ENCODE measurements at places on chromosomes 5 and 9.

- no peak for DNase-seq
Measured at GRCh38 chr5:93062548-93062947, 518.5 kb downstream of the NR2F1-AS1 start.

- DNase-seq, result no peak
Measured at GRCh38 chr9:109167716-109168115, 667 bp upstream of the FRRS1L start.

GRCh38 chr5:173205916-173206315 lies 29.1 kb downstream of the NKX2-5 start:
- no peak for DNase-seq

DNA sequence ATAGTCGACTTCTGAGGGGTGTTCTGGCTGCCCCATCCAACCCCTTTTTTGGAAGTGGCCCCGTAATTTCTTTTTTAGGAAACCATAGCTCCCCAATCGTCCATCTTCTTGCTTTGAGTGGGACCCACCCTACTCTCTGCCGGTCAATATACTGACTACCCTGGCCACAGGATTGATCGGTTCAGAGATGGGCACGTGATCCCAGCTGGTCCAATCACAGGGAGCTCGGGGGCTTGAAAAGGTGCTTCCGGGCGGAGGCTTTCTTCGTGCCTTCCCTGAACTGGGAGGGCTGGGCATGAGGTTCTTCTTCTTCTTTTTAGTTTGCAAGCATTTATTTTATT lies 78.7 kb upstream of the SH3PXD2B start:
- no peak for DNase-seq

DNA sequence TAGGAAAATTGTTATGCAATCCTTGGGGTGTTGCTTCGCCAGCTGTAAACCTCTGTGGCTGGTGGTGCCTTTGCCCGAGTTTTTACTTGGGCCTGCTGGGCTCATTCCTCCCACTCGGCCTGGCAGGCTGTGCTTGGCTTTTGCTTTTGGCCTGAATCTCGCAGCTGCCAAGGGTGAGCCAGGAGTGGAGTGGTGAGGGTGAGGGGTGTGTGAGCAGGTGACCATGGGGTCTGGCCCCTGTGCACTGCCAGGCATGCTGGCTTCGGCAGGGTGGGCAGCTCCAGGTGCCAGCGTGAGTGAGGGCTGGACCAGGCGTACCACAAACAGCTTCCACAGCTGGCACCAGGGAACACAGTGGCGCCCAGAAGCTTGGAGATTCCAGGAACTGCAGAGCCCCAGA lies 12.6 kb upstream of the DHFR start:
- no peak for DNase-seq

GRCh38 chr5:170523830-170524229 lies 20.0 kb downstream of the KCNIP1 start:
- DNase-seq, result no peak

- no peak for DNase-seq
Measured at GRCh38 chr9:133996531-133997520, 4.7 kb upstream of the VAV2 start.

DNA sequence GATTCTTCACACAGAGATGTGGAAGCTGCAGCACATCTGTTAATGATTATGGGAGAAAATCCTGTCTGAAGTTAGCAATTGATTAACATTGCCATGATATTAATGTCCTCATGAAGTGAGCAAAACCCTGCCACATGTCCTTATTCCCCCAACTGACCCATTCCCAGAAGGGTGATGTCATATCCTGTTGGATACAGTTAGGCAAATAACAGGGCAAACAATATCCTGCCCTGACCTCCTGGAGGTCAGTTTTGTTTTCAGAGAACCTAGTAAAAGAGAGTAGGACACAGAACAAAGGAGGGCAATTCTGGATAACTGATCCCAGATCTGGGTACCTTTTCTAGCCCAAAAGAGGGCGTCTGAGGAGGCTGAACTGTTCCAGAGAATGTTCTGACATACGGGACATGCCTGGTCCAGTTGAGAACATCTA lies 11.0 kb downstream of the ABLIM3 start:
- DNase-seq, result no peak

DNA sequence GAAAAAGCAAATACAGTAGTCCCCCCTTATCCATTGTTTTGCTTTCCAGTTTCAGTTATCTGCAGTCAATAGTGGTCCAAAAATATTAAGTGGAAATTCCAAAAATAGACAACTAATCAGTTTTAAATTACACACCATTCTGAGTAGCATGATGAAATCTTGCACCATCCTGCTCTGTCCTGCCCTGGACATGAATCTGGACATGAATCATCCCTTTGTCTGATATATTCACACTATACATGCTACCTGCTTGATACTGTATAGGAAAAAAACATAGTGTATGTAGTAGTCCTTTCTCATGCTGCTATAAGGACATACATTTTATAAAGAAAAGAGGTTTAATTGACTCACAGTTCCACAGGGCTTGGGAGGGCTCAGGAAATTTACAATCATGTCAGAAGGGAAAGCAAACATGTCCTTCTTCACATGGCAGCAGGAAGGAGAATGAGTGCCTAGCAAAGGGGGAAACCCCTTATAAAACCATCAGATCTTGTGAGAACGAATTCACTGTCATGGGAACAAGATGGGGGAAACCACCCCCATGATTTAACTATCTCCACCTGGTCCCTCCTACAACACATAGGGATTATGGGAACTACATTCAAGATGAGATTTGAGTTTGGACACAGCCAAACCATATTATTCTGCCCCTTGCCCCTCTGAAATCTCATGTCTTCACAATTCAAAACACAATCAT lies 153.9 kb downstream of the ARRDC3 start:
- no peak for DNase-seq

DNA sequence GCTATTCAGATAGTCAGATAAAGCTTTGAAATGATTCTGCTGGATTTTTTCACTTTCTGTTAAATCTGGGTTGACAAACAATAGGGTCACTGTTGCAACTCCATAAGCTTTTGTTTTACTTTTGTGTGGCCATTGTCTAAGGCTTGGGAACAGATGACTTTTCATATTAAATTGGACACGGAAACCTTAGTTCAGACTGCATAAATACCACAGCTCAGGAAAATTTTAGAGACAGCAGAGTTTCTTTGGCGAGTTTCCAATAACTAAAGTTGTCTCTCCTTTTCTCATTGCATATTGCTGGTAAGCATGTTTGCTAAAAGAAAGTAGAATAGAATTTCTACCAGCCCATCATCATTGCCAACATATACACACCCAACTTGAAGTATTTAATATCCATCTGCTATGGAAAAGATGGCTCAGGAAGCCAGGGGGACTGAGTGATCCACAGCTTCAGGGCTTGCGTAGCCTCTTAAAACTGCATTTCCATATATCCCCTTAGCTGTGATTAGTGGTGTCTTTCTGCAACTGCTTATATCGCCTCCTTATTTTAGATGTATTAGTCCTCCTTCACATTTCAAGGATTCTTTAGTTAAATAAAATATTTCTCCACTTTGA lies 168.2 kb downstream of the ARHGAP26 start:
- no peak for DNase-seq

- DNase-seq, result no peak
Measured at GRCh38 chr9:128712451-128713410, 10.4 kb downstream of the PKN3 start.

GRCh38 chr9:751137-752051 lies 90.1 kb upstream of the DMRT1 start:
- no peak for DNase-seq

DNA sequence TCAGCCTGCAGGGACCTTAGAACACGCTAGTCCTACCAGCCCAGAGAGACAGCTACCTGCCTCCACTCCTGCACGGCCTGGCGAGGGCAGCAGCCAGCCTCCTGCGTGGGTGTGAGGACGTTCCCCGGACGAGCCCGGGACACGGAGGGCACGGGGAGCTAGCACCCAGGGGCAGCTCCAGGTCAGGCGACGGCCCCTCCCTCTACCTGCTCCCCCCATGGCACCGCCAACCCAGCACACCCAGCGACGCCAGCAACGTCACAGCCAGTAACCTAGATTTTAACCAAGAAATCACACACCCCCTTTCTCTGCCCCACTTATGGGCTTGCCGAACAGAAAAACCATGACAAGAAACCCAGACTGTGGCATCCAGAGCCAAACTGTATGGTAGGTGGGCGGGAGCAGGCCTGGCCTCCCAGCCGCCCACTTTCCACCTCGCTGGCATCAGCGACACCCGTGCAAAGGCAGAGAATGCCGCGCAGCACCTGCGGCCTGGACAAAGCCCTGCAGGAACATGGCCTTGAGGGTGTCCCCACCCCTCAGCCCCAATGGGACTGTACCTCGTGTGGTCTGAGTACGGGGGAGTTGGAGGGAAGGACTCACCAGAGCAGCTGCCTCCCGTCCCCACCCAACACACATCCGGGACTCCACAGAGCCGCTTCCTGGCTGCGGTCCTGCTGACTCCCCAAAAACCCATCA lies 47.9 kb downstream of the NACC2 start:
- DNase-seq, result no peak

GRCh38 chr5:79806741-79807140 lies 117.1 kb downstream of the CMYA5 start:
- no peak for DNase-seq

DNA sequence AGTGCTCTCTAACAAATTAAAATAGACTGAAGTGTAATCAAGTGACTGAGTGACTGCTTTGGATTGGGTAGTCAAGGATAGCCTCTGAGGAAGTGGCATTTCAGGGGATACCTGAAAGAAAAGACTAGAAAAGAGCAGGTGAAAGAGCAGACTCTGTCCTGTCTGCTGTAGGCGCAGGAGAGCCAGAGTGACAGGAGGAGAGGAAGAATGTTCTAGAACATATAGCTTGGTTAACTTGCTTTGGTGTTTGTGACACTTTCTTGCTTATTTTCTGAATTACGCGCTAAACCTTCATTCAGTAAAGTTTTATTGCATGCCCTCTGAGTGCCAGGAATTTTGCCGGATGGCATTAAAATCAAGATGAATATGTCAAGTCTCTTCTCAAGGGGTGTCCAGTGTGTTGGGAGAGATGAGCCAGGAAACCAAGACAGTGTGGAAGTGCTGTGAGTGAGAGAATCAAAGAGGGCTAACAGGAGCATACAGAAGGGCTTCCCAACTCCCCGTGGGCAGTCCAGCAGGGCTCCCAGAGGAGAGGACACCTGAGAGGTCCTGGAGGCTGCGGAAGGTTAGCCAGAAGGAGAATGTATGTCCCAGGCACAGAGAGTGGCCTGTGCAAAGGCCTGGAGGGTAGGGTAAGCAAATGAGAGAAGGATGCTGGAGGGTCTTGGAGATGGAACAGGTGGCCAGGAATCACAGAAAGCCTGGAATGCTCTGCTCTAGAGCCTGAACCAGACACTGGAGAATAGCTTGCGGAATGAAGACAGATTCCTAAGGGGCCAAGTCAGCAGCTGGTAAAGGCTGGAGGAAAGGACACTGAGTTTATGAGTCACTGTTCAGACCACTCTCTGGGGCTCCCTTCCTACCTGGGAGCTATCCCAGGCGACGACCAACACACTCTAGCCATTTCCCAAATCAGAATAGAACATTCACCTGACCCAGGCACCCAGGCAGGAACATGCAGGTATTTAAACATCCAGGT lies 59.3 kb downstream of the SLC22A5 start:
- no peak for DNase-seq

GRCh38 chr5:31366941-31367340 lies 165.0 kb downstream of the DROSHA start:
- no peak for DNase-seq

GRCh38 chr5:17190242-17190778 lies 27.1 kb upstream of the BASP1 start:
- DNase-seq, result peak; percentile 32

- no peak for DNase-seq
Measured at GRCh38 chr9:11757408-11757807, 935.8 kb upstream of the TYRP1 start.

GRCh38 chr9:123686131-123686828 lies 243.6 kb downstream of the DENND1A start:
- no peak for DNase-seq

GRCh38 chr5:107469485-107470294 lies 201.0 kb downstream of the EFNA5 start:
- DNase-seq, result no peak
